ENCODE measurements at places on chromosomes 11 and 22.
A peak's percentile ranks its signal among the peaks of the same experiment; 100 is the strongest.

- DNase-seq, result no peak
Observed at GRCh38 chr11:119388103-119388502, 6.6 kb upstream of the USP2 start.

DNA sequence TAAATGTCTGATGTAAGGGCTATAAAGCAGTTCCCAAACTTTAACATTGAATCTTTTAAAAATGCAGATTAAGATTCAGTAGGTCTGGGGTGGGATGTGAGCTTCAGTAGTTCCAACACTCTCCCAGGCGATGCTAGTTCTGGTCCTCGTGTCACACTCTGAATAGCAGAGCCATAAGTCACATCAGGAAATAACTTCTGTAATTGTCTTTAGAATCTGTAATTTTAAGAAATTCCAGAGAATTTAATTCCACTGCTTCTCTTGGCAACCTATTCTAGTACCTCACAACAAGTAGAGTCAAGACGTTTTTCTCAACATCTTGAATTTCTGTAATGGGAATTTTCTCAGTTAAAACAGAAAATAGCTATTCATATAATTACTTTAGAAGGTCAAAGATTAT, 223.1 kb downstream of the TMEM135 start:
- DNase-seq, result no peak

DNA sequence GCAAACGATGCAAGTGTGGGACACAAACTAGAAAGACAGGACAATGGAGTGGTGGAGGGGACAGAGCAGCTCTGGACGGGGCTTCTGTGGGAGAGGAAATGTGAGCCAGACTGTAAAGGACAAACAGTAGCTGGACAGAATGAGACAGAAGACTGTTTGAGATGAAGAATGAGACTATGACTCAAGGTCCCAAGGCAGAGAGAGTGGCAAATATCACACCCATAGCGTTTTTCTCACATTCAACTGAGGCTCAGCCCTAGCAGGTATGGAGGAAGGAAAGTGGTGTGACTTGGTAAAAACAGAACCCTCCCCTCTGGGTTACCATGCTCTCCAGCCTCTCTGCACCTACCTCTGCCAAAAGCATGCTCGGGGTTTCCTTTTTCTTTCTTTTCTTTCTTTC, 96.5 kb downstream of the RPL27A start:
- DNase-seq, result no peak

GRCh38 chr11:122100756-122101080, 15.3 kb downstream of the BLID start:
- DNase-seq, result no peak

- DNase-seq, result no peak
Observed at GRCh38 chr11:78041843-78042440, 18.9 kb upstream of the KCTD14 start.

DNA sequence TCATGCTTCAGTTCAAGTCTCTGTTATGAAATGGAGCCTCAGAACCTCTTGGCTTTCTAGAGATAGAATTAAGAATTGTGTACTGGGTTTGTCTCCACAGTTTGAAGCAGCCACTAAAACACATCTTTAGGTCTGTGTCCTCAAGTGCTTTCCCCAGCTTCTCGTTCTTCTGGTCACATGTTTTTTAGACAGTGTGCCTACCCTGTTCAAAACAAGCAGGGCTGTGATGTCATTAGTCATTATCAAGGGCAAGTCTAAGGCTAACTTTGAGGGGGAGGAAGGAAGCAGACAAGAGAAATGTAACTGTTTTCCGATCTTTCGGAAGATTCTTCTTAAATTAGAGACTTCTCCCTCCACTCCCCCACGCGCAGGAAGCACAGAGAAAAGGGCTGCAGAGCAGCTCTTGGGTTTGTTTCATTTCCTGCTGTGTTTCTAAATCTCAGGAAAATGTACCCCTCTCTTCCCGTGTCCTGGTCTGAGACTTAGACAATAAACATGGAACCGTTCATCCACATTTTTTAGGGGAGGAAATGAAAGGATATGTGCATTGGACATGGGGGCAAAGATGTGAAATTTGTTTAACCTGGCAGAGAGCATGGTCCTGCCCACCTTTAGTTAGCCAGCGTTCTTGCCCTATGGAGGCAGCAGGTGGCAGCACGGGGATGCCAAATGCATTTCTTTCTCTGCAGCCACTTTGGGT, 3.1 kb downstream of the AKIP1 start:
- no peak for DNase-seq

DNA sequence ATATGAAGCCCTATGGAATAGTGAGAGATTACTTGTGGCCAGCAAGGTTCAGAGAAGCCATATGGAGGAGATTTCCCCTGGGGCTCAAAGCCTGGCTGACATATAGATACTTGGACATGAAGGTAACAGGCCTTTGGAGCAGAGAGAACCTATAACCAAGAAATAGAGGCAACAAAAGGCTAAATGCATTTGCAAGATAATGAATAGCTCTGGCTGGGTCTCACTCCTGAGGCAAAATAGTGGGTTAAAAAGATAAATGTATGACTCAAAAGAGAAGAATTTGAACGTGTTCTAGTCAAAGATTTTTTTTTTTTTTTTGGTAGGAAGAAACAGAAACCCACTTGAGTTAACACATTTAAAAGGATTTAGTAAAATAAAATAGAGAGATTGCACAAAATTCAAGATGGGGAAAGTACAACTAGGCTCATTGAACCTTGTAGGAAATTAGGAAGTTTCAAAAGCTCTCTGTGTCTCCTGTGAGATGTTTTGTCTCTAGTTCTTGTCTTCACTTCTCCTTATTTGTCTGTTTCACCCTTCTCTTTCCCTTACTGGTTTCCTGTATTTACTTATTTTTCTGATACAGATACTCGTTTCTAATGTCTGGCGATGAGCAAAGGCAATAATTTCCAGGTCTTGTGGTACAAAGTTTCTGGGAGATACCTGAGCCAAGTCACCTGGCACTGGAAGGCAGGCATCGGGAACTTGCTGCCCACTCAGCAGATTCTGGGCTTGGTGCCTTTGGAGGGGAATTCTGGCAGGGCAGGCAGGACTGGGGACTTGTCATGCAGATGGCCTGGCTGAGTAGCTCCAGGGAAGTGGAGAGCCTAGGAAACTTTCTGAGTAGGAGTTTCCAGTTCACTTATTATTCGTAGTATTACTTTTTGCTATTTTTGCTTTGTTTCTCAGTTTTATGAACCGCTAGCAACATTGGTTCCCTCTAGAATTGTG, 49.2 kb upstream of the SESN3 start:
- DNase-seq, result no peak

GRCh38 chr22:41969110-41969646, at the start of gene SEPTIN3:
Gene SEPTIN3, plus strand, starts transcription at chr22:41969443. Its CDS starts 2,050 bp downstream, at chr22:41971493.
- no peak for DNase-seq

GRCh38 chr11:122155765-122156527, 39.9 kb upstream of the BLID start:
- DNase-seq, result no peak

DNA sequence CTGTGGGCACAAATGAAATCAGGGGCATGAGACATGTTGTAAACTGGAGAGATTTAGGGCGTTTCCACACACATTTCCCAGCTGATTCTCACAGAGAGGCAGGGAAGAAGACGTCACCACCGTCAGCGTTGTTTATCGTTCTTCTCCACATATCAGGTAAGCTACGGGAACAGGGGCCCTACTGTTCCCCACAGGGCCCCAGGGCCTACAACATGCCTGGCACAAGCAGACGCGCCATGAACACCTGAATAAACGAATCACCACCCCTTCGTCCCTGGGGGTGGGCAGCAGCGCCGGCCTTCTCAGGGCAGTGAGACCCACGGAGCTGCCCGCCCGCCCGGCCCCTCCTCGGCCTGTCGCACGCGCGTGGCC, 342 bp downstream of the EFCAB6 start:
- no peak for DNase-seq

DNA sequence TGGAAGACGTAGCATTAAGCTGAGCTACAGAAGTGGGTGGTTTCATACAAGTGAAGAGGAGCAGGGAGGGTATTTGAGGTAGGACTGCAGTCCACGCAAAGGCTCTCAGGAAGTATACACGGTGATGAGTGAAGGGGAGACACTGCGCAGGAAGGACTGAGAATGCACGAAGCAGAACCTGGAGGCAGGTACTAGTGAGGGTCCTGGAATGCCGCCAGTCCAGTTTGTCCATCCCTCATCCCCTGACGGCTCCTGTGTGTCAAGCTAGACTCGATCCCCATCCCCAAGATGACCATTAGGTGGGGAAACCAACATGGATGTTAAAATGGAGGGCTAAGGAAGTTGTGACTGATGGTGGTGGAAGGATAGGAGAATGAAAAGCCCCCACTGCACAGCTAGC, 23.8 kb downstream of the ART5 start:
- DNase-seq, result no peak

- DNase-seq, result no peak
Observed at GRCh38 chr11:2942872-2943710, 13.9 kb upstream of the PHLDA2 start.

DNA sequence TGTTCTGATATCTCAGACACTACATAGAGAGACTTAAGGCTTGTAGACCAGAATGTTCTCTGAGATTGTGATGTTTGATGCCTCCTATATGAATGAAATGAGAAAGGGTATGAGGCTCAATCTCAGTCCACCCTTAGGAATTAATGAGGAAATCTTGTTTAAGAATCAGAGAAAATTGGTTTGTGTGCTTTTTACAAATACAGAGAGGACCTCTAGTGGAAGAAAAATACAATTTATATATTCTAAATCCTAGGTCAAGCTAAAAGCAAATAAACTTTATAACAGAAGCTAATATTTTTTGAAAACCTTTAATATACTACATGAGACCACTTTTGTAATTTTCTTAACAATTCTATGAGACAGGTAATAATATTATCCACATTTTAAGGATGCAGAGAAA, 5.0 kb upstream of the OR52H1 start:
- DNase-seq, result no peak

DNA sequence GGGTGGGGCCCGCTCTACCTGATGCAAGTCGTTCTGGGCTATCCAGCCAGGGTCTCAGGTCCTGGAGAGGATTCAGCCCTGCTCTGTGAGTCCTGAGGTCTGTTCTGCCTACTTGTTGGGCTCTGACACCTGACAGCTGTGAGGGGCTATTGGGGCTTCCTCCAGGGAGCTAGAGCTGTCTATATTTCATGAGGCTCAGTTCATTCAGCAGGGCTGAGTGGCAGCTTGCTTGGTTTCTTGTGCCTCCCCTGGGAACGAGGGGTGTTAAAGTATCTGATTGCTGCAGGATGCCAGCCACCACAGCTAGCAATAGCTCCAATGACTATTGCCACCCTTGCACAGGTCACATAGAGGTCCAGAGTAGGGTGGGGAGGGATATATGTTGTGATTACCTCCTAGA, 26.7 kb downstream of the INSC start:
- no peak for DNase-seq

- DNase-seq, result no peak
Observed at GRCh38 chr11:74678591-74679512, 52.4 kb downstream of the CHRDL2 start.

GRCh38 chr22:41382098-41382578, 396 bp downstream of the TEF start:
- DNase-seq, result peak; percentile 21

DNA sequence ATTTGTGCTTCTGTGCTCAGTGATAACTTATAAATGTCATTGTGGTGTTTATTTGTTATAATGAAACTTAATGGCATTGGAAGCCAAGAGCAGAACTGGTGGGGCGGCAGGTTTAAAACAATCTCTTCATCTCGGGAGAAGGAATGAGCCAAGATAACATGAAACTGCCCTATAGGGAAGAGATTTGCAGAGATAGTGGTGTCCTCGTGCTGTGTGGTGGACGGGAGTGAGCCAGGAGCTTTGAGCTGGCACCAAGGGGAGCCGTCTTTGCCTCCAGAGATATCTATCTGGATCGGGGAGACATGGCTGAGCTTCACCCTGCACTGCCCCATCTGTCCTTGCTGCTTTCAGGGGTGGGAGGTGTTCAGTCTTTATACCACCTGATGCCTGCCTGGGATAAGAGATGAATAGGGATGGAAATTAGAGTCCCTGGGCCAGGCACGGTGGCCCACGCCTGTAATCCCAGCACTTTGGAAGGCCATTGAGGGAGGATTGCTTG, 189.6 kb downstream of the ST3GAL4 start:
- no peak for DNase-seq

DNA sequence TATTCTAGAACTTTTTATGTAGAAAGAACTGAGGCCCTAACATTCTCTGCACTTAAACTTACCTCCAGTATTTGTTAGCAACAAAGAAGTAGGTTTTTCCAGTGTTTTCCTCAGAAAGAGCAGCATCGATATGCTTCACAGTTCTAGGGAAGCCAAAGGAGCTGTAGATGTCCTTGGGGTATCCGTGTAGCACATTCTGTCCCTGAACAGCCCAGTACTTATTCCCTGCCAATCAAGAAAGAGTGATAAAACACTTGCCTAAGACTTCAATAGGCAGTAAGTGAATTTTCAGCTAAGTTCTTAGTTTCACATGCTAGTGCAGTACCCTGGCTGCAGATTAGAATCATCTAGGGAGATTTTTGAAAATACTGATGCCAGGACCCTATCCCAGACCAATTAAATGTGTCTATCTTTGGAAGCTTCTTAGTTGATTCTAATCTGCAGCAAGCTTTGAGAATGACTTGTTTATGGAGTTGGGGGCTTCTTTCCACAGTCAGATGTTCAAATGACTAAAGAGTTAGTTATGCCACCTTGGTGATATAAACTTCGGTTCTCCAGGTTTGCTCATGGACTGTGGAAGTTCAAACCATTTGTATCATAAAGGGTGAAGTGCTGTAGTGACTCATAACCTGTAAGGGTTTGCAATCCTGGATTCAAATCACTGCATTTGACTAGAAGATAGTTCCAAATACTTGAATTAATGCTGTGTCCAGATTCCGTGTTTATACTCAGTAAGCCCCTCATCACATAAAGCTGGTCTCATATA, 6.5 kb downstream of the MMP1 start:
- DNase-seq, result no peak

DNA sequence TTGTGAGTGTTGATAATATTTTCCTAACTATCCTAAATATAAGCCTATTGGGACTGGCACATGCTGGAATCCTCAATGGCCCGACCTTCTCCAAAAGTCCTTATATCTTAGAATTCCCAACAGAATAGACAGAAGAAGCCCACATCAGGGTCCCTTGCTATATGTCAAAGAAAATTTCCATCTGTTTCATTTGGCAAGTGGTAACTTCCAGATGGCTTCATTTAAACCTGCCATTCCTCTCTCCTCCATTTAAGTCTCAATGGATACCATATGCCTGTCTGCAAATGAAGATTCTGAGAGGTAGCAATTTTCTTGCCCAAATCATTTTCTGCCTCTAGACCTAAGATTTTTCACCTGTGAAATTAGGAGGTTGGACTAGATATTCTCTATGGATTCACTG, 73.1 kb upstream of the KCNA4 start:
- no peak for DNase-seq

DNA sequence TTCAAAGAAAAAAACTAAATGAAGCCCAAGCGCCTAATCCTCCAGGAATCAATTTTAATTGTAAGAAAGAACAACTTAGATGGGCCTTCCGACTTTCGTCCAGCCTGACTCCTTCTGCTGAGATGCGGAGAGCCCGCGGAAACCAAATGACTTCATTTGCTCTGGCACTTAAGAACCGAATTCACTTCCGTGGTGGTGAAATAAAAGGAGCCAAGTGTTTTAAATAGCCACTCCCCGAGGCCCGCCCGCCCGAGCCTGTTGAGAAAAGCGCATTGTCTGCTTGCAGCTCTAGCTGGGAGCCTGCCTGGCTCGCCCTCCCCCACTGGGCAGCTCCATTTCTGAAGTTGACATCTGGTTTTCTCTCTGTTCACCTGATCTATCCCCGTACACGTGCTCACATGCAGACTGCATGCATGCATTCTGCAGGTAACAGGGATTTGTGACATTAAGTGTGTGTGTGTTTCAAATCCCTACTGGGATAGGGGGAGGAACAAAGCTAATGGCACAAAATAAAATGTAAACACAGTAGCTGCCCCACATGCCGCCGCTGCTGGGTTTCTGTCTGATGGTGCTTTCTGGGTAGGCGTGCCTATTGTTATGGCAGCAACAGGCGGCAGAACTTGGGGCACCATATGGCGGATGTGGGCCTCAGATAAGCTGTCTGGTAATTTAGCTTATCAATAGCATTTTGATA, 6.2 kb downstream of the TEAD1 start:
- DNase-seq, result no peak

All from activated CD8-positive, alpha-beta memory T cell treated with anti-CD3 and anti-CD28 coated beads for 4 hours (primary cell).